ENCODE measurements at places on chromosomes 2 and 18.
A peak's percentile ranks its signal among the peaks of the same experiment; 100 is the strongest.

- no peak for DNase-seq
Measured at GRCh38 chr2:238425505-238425978, 1.2 kb upstream of the ASB1 start.

GRCh38 chr2:8239531-8240088 lies 442.2 kb upstream of the ID2 start:
- no peak for DNase-seq

GRCh38 chr2:236718207-236718992 lies 148.8 kb downstream of the ACKR3 start:
- peak; percentile 18 for DNase-seq

GRCh38 chr2:27070653-27071276 lies 689 bp downstream of the OST4 start:
- no peak for DNase-seq

DNA sequence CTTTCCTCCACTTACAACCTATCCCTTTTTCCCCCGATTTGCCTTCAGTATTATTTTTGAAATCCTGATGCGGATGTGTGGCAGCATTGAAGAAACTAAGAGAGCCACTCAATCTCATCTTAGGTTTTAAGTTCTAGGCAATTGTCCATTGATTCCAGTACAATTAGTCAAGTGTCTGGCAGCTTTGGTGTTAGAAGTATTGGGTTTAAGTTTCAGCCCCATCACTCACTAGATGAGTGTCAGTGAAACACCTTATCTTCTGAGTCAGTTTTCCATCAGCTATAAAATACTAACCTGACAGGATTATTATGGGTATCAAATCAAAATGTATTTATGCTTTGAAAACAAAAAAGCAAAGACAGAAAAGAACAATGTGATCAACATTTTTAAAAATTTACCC lies 16.8 kb upstream of the CUL3 start:
- no peak for DNase-seq

- DNase-seq = no peak
Measured at GRCh38 chr2:32342801-32343200, 14.0 kb upstream of the BIRC6 start.

DNA sequence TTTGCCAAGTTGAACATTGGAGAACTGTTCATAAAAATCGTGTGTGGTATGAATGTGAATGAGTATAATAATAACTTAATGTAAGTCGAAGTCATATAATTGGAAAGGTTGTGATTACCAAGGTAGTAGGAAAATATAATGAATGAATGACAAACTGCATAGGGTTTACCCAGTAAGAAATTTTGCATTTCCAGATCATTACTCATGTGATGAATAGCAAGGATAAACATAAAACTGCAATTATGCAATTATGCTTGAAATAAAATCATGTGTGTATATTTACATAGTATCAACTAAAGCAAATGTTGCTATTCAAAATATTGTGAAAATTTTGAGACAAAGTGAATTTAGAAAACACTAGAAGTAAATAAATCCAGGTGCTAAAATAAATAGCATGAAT lies 1108.7 kb upstream of the TMEFF2 start:
- no peak for DNase-seq

- no peak for DNase-seq
Measured at GRCh38 chr2:161998857-161999256, 75.2 kb downstream of the DPP4 start.

DNA sequence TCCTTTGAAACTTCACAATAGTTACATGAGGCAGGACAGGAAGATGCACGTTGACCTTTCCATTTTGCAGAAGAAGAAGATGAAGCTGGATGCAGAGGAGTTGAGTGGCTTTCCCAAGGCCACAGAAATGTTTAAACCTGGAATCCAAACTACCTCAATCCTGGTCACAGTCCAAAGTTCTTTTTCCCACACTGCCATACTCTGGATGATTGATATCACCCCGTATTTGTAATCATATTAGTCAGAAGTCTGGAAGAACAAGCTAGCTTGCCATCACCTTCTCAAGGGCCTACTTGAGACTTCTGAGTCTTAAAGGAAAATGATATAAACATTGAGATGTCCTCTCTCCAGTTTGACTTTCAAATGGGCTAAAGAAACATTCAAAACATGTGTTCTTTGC lies 190.1 kb downstream of the LNPK start:
- DNase-seq = no peak

DNA sequence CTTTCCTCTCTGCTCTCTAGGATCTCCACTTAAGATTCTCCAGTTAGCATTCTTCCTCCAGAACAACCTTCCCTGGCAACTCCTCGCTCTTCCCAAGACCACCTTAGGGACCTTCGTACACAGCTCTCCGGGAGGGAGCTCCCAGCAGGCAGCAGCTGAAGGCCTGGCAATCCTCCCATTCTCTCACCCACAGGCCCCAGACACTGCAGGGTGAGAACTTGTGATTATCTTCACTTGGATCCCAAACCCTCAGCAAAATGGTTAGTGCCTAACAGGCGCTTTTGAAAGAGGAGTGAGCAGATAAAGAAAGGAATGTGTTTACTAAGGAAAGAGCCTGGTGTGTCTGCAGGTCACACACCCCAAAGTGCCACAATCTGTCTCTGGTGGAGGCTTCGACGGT lies 83.8 kb upstream of the SNTG2 start:
- no peak for DNase-seq

Data from iris pigment epithelial cell (primary cell).